Iris pigment epithelial cell (primary cell): ENCODE measurements at places on chromosomes 11 and 22.

DNA sequence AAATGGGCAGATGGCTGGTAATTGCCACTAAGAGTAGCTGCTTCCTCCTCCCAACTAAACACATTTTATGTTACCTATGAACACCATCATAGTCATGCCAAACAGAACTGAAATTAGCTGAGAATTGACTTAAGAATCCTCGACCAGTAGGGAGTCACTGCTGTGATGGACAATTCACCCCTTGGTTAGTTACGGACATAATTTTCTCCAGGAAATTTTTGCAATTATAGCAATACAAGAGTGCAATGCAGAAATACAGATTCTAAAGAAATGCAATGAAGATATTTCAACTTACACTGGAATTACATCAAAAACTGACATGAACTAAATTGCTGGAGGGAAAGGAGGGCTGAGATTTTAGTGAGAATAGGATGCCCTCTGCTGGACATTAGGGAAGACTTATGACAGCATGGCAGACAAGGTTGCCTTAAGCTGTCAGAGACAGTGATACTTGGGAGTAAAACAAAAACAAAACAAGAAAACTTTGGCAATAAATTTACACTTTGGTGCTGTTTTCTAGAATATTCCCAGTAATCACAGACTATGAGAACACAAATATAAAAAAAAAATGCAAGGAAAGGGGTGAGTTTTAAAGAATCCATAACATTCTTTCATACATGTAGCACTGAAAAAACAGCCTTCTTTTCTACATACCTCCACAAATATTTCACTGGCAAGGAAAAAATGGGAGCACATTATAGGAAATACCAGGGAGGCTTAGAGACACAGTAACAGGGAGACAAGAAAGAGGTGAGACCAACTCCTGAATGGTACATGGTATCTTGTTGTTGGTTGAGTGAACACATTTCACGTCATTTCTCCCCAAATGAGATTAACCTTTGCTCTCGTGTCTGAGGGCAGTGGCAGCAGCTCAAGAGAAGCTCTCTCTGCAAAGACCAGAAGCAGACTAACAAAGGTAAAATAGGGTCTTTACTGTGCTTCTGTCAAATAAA lies 11.2 kb upstream of the PPP2R1B start:
- peak; percentile 84 for DNase-seq

GRCh38 chr11:3164552-3165151 lies 458 bp downstream of the OSBPL5 start:
- DNase-seq, result no peak

- peak; percentile 61 for DNase-seq
These were observed 29.3 kb downstream of the LINC01488 start for GRCh38 chr11:69510471-69511357.

DNA sequence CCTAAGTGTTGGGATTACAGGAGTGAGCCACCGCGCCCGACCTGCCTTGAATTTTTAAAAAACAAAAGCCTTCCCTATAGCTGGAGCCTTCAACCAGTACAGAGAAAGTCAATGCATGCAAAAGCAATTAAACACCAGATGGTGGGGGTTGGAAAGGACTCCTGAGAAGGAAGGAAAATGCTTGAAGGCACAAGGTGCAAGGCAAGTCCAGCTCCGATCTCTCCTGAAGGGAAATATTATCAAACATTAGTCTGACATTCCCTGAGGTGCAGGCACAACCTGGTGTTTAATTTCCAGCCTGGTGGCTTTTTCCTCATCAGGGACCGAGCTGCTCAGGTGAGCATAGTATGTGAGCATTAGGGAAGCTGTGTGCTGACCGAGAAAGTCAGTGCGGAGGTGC lies 12.9 kb upstream of the RAPSN start:
- no peak for DNase-seq

DNA sequence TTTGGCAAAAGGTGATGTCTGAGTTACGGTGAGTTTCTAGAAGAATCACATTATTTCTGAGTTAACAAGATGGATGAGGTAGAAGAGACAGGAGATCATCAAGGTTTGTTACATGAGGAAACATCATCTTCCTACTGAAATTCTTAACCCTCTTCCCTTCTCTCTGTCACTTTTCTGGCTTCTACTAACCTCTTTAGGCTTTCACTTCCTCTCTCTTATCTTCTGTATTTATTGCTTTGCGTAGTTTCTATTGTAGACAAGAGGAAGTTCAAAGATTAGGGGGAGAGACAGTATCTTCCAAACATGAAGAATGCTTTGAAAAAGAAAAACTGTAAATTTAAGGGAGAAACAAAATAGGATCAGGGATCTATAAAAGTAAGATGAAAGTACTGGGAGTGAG lies 75.4 kb downstream of the TRPC6 start:
- no peak for DNase-seq

DNA sequence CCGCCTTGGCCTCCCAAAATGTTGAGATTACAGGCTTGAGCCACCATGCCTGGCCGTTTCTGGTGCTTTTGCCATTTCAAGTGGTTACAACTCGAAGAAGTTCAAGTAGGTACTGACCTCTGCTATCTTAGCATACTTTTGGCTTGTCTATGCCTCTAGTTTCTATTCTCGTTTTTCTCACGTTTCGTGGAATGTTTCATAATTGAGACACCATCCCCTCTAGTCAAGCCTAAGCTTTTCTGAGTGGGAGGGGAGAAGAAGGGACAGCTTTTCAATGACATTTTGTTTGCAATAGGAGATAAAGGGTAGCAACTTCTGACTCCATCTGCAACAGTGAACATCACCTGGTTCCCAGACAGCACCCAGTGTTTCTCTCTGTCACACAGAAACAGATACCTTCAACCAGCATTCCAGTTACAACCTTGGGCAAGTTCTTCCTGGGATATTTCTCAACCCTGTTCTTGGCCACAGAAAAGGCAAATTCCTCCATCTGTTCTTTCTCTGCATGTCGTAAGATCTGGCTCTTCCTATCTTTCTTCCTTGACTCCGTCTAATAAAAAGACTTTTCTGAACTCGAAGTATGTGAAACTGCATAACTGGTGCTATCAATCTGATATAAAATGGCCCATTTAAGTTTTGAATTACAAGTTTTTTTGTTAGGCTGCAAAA lies 25.5 kb downstream of the DDI1 start:
- DNase-seq, result peak; percentile 64

DNA sequence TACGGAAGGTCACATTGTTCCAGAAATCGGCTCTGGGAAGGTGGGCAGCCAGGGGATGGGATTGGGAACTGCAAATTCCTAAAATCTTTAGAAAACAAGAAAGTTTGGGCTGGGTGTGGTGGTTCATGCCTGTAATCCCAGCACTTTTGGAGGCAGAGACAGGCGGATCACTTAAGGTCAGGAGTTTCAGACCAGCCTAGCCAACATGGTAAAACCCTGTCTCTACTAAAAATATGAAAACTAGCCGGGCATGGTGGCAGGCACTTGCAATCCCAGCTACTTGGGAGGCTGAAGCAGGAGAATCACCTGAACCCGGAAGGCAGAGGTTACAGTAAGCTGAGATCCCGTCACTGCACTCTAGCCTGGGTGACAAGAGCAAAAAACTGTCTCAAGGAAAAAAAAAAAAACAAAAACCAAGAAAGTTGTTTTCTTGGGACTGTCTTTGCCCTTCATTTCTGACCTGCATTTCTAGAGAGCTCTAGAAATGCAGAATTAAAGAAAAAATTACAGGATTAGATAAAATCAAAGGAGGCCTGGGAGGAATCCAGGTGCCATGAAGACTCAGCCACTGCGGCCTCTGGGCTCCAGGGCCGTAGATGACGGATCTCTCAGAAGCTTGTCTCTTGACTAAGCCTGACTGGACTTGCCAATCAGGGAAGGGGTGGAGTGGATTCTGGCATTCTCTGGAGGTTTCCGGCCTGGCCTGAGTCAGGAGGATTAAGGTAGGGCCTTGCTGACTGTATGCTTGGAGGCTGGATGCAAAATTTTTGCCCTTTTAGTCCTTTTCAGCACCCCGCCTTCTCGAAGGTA lies 5.3 kb upstream of the MALAT1 start:
- peak; percentile 99 for DNase-seq

GRCh38 chr22:17665854-17666253 lies 27.3 kb downstream of the BCL2L13 start:
- DNase-seq, result peak; percentile 54

DNA sequence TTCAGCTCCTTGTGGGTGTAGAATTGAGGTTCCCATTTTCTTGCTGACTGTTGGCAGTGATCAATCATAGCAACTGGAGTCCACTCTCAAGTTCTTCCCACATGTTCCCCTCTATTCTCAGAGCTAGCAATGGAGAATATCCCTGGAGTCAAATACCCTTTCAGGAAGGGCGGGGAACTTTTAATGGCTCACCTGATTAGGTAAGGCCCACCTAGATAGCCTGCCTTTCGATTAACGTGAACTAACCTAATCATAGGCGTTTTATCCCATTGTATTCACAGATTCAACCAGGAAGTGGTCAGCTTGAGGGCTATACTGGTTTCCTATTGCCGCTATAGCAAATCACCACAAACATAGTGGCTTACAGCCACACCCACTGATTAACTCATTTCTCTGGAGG lies 7.1 kb upstream of the LRRC55 start:
- no peak for DNase-seq

DNA sequence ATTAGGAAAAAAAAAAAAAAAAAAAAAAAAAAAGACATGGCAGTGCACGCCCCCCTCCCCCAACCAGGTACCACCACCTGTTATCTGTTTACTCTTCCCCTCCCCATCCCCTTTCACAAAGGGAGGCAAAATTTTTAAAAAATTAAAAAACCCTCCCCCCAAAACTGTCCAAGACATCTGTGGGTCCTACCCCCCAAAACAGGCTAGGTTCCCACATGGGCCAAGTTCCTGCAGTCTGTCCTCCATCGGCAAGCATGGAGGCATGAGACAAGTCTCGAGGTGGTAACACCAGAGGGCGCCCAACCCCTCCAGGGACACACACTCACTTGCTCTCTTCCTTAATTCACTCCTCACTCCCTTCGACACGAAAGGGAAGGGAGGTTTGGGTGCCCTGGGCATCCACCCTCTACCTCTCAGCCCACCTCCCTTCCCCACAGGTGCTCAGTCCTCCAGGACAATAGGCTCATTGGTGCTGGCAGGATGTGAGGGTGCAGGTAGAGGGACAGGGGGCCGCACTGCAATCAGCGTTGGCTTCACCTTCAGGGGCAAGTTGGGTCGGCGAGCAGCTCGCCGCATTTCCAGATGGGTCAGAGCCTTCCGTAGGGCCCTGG lies 2.2 kb upstream of the TUT1 start:
- DNase-seq, result peak; percentile 73

DNA sequence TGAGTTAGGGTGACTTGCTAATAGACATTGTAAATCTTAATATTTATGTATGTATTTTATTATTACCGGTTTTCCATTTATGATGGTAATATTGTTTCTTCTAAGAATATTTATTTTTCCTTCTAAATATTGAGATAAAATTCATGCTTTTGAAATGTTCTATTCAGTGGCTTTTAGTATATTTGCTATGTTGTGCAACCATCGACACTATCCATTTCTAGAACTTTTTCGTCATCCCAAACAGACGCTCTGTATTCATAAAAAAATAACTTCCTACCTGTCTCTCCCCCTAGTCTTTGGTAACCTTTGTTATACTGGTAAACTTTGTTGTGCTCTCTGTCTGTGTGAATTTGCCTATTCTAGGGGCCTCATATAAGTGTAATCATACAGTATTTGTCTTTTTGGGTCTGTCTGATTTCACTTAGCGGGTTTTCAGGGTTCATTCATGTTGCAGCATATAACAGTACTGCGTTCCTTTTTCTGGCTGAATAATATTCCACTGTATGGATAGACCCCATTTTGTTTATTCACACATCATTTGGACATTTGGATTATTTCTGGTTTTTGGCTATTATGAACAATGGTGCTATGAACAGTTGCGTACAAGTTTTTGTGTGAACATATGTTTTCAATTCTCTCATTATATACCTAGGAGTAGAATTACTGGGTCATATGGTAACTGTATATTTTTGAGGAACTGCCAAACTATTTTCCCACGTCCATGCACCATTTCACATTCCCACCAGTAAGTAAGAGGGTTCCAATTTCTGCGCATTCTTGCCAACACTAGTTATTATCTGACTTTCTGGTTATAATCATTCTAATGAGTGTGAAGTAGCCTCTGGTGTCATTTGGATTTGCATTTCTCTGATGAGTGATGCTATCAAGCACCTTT lies 15.9 kb downstream of the NEAT1 start:
- DNase-seq, result peak; percentile 18

- no peak for DNase-seq
These were observed 1.6 kb upstream of the TH start for GRCh38 chr11:2173150-2173693.

DNA sequence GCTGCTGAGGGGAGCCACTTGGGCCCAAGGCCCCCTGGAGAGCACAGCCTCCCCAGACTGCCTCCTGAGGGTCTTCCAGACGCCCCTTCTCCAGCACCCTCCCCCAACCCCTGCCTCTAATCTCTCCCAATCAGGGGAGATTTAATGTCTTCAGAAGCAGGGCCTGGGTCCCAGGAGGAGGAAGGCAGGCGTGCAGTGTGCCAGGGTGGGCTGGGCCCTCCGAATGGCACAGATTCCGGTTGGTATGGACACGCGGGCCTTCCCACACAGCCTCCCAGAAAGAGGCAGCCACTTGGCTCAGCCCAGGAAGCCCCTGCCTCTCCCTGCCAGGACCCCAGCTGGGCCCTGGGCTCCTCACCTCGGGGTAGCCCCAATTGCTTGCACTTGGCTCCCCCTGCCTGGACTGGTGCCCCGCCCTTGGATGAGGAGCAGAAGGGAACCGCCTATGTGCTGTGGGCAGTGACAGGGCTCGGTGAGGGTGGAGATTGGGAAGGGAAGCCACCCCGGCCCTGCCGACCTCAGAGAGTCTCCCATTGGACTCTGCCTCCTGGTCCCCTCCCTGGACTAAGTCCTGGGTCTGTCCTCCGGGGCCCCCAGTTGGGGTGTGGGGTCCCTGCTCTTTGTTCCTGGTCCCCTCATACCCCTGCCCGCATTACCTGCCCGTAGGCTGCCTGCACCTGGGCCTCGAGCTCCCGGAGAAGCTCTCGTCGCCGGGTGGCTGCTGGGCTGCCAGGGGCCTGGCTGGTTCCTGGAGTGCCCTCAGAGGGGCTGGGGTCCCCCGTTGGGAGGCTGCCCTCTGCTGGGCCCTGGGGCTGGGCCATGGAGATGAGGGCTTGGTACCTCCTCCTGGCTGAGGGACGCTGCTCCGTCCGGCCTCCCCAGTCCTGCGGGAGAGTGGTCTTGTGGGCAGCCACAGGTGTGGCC lies 572 bp upstream of the CABP2 start:
- no peak for DNase-seq
